ENCODE measurements at places on chromosomes 6 and 20.

DNA sequence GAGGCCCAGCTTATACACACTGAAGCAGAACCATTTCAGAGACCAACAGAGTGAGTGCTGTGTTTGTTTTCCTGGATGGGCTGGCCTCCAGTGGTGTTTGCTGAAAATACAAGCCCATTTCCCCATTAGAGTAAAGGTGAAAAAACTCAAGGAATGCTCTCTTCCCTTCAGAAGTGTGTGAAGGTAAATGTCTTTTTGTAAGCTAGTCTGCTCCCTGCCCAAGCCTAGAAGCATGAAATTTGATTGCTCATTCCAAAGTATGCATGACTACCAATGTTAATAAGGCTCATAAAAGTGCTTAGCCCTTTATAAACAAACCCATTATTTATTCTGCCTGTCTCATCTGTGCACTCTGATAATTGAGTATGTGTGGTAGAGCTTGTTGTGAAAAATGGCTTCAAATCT is 59.1 kb downstream of the ADGRF1 start:
- no peak for DNase-seq

DNA sequence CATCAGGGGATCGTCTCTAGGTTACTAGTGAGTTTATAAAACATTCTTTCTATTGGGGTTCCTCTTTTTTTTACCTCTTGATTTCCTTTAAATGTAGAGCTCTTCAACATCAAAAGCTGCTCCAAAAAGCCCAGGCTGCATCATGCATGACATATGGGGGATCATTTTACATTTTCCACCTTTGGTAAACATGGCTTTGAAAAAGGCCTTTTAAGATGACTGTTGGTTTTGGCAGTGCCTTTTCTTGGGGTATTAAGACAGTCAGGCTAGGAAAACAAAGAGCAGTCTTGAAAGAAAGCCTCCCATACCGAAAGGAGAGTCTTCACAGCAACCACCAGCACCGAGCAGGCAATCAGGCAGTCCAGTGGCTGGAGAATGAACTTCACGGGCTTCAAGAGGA is 73.2 kb downstream of the NPEPL1 start:
- DNase-seq = no peak

DNA sequence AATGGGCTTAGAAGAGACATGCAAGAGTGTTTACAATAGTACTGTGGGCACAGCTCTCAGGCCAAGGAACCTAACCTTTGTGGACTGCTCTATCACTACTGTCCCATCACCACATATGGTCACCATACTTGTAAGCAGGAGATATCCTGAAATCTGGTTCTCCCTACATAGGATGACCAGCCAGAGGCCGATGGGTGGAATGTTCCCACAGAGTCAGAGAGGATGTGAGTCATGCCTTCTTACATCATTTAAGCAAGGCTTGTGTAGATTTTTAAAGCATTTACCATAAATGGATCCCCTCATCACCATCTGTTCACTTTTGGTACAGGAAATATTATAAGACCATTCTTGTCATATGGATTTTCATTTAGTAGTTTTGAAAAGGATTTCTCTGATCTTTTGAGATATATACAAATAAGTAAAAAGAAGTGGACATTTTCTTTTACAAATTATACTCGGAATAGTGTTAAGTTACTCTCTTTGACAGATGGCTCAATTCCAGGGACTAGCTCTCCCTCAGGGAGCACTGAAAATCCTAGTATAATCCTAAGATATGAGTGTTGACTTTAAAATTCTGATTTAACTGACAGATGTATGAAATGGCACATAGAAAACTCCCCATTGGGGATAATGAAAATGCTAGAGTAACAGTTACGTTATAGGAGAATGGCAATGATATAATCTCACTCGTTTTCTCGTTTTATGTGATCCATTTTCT is 6.6 kb downstream of the HTR1B start:
- DNase-seq = no peak

- no peak for DNase-seq
Measured at GRCh38 chr6:100134703-100135102, 140.7 kb upstream of the MCHR2 start.

DNA sequence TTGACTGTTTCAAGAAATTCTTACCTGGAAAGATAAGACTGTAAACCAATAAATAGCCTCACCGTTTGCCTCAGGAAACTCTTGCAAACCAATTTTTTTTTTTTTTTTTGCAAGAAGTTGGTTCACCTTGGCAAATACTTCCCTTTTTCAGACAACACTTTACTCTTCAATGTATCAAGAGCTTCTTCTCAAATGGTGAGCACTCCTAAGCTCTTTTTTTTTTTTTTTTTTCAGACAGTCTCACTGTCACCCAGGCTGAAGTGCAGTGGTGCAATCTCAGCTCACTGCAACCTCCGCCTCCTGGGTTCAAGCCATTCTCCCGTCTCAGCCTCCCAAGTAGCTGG is 22.7 kb upstream of the SNTA1 start:
- no peak for DNase-seq

GRCh38 chr20:61166324-61166723 is 85.7 kb upstream of the CDH4 start:
- no peak for DNase-seq

DNA sequence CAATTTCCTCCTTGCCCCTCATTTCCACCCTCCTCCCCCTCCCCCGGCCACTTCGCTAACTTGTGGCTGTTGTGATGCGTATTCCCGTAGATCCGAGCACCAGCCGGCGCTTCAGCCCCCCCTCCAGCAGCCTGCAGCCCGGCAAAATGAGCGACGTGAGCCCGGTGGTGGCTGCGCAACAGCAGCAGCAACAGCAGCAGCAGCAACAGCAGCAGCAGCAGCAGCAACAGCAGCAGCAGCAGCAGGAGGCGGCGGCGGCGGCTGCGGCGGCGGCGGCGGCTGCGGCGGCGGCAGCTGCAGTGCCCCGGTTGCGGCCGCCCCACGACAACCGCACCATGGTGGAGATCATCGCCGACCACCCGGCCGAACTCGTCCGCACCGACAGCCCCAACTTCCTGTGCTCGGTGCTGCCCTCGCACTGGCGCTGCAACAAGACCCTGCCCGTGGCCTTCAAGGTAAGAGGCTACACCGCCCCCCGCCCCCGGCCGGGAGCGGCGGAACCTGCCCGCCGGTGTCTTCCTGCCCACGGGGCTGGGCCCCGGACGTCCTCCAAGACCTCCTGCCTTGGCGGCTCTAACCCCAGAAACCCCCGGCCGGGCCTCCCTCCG is 44.9 kb upstream of the SUPT3H start:
- no peak for DNase-seq

DNA sequence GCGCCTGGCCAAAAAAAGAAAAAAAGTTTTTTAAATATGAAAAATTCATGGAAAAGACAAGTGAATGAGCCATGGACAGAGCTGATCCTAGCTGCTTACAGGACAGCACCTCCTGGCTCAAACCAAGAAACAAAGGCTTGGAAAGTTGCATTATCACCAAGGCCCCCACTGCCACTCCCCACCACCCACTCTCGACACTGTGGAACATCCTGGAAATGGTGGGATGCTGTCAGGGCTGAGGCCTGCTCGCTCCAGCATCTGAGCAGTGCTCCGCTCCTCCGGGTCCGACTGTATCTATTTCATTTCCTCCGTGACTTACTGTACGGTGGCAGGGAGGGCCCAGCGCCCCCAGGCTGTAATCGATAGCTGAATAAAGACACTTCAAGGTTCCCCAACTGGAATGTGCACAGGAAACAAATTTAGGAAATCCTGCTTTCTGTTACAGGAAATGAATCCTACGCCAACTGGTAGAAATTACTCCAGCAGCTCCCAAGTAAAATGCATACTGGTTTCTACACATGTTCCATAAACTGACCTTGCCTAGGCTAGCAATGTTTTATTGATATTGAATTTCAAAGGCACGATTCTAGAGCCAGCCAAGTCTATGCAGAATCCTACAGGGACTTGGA is 109.5 kb upstream of the NFATC2 start:
- no peak for DNase-seq

DNA sequence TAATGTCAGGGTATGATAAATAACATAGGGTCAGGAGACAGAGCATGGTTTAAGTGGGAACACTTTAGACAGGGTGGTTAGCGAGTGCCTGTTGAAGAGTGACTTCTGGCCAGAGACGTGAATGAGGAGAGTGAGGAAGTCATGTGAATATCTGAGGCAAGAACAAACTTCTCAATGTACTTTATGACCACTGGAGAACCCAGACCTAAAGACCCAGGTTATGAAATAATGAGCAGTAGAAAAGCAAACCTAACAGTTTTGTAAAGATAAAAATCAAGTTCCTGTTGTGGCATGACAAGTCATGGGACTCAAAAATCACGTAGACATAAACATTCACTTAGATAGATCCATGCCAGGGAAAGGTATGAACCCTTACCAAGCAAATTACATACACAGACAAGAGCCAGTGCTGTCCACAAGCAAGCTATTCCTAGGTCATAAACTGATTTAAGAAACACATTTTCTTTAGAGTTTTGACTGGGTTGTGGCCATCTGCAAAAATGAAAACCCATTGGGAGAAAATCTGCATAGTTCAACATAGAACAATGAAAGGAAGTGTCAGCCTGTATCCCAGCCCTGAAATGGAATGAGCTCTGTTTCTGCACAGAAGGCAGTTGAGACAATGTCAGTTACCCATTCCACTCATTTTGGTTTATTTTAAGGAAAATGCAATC is 2.2 kb upstream of the MYCT1 start:
- no peak for DNase-seq

DNA sequence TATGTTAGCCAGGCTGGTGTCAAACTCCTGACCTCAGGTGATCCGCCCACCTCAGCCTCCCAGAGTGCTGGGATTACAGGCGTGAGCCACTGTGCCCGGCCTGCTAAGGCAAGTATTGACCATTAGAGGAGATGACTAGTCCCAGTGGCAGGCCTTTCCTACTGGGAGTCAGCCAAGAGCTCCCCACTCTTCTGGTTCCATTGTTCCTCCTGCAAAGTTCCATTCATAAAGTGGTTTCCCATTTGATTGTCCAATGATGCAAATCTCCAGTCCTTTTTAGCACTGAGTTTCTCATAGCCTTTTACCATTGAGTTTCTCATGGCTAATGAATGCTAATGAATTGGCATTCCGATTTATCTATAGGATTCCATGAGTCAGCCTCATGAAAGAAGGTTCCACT is 148.3 kb upstream of the ESR1 start:
- DNase-seq = no peak
